Activated CD4-positive, alpha-beta T cell treated with anti-CD3 and anti-CD28 coated beads, Interleukin-2, amount 50 U/mL, for 48 hours (primary cell): ENCODE measurements at places on chromosomes 3 and 15.

DNA sequence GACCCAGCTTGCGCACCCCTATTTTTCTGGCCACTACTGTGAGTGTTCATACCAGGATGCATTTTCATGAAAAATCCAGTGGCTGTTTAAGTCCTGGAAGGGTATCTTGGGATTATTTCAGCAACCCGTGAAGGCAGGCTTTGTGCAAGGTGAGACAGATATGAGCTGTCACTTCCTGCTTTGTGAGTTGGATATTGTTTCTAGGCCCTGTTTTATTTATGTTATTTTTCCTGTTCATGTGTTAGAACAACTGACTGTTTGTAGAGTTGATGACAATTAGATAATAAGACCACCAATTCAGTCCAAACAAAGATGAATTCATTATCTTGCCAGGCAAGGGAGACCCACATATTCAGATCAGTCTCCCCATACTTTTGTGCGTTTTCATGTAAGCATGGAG is 42.5 kb downstream of the ZBTB38 start:
- no peak for DNase-seq

DNA sequence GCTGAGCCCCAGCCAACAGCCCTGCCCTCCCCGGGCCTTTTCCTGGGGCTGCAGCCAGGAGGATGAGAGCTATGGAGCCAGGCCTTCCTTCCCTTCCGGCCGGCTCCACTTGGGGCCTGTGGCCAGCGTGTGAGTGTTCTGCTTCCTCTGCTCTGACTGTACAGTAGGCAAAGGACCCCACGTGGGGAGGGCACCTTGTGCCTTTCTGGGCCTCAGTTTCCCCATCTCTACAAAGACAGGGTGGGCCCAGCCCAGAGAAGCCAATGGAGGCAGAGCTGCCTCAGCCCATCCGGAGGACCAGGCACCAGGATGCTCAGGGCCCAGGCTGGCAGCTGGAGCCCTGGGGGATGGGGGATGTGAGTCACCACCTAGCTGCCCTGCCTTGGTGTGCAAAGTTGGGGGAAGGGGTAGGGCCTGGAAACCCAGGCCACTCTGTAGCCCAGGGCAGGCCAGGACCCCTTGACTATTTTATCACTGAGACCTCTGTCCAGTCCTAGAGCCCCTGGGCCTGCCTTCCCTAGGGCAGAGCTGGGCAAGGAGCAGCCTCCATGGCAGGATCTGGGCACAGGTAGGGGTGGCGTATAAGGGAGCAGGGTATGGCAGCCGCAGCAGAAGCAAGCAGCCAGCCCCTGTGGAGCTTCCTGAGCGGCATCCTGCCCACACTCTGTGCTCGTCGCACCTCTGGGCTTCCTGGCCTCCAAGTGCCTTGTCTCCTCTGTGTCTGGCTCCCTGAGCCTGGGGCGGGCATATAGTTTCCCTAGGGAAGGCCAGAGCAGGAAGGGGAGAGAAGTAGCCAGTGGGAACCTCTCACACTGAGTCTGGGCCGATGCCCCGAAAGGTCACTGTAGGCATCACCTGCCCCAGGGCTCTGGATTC is 1.8 kb downstream of the PSTPIP1 start:
- DNase-seq, result peak; percentile 78

DNA sequence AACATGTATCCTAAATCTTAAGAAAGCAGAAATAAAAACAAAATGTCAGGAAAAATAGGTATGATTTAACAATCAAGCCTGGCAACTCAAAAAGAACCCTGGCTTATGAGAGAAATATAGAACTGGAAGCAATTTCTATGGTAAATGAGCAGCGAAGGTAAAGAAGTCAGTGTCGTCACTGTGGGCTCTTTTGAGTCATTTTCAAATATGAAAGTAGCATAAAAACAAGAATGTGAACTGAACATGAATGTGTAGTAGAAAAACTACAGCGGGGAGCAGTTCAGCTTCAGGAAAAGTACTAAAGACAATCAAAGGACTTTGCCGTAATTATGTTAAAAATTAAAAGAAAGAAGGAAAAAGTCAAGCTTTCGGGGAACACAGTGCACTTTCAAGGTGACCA is 17.5 kb downstream of the LSG1 start:
- DNase-seq, result no peak

- DNase-seq, result no peak
These were observed 10.1 kb upstream of the ITGA11 start for GRCh38 chr15:68442041-68442440.

- no peak for DNase-seq
These were observed 141.3 kb upstream of the DPPA4 start for GRCh38 chr3:109478614-109479013.

GRCh38 chr15:41215708-41216107 is 14.8 kb downstream of the EXD1 start:
- DNase-seq, result no peak

DNA sequence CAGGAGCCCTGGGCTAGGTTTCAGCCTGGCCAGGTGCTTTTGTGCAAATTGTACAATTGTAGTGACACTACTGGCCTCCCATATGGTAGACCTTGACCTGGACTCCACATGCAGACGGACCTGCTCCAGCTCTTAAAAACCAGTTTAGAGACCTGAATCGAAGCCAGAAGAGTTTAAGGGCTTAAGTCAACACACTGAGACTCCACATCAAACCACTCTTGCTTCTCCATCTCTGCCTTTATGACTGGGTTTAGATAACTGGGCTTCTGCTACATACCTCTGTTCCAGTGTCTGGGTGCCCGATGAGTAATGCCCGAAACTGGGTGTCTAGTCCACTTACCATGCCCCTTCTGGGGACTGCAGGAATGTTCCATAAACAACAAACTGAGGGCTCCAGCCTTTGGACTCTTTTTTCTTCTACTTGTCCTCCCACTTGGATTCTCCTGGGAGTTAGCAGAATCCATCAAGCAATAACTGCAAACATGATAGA is 32.8 kb downstream of the TMEM212 start:
- DNase-seq, result peak; percentile 20

GRCh38 chr3:170730071-170730812 is 139.8 kb downstream of the RPL22L1 start:
- DNase-seq, result no peak

DNA sequence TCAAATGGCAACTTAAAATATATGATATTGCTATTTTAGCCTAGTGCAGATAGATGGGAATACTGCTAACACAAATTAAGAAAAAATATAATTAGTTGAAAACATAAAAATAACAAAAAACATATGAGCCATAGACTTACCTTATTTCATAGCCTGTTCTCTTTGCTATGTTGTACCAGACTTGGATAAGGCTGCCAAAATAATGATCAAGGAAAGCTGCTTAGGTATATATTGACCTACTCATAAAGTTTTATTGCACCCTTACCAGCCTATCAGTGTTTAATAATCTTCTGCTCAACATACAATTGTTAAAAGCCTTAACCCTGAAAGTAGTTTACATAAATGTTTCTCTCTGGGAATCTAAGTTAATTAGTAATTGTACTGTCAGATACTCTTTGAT is at the start of gene SI:
TSS of gene SI (minus strand) at position 204 of the 400 bp plus-strand sequence. CDS start 2,484 bp downstream, outside the sequence.
- no peak for DNase-seq

GRCh38 chr3:16456784-16457415 is 56.6 kb downstream of the RFTN1 start:
- DNase-seq, result no peak

DNA sequence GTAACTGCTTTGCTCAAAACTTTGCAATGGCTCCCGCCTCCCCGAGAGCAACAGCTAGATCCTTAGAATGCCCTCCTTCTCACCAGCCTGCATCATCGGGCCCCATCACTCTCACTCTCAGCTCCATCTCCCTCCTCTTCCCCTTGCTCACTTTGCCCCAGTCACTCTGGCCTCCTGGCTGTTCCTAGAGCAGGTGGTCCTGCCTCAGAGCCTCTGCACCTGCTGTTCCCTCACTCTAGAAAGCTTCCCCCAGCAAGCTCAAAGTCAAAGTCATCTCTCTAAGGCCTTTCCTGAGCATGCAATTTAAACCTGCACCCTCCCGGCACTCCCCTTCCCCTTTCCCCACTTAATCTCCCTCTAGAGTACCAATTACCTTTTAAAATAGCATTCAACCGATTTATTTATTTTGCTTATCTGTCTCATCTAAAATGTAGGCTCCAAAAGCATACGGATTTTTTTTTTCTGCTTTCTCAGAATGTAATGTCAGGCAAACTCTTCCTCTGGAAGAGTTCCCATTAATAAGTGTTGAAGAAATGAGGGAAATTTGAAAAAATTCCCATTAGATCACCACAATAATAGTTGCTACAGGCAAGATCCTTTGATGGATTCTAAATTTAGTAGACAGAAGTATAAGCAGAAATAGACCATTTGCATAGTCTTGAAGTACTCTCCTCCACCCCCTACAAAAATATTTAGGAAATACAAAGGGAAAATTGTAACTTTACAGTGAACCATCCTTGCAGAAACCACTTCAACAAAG is 15.9 kb upstream of the HES1 start:
- no peak for DNase-seq

DNA sequence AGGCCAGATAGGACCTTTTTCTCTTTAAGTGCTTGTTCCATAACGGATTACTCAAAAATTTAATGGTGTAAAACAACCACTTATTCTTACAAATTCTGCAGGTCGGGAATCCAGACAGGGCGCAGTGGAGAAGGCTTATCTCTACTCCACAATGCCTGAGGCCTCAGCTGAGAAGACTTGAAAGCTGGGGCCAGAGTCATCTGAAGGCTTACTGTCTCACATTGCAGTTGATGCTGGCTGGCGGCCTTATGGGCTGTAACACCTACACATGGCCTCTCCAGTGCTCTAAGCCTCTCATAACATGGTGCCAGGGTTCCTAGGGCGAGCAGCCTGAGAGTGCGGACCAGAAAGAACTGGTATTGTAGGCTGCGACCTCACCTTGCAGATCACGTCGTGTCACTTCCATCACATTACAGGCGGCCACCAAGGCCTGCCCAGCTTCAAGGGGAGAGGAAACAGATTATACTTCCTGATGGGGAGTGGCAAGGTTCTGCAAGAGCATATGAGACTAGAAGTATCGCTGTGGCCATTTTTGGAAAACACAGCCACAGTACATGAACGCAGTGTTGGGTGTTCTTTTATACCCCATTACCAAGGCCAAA is 32.4 kb downstream of the CMTM7 start:
- DNase-seq, result no peak

- DNase-seq, result no peak
These were observed 288.6 kb upstream of the CNTN6 start for GRCh38 chr3:804211-804610.

GRCh38 chr3:163048881-163049280 is 1552.3 kb downstream of the OTOL1 start:
- no peak for DNase-seq

GRCh38 chr3:157030712-157031111 is 129.2 kb downstream of the CCNL1 start:
- no peak for DNase-seq

DNA sequence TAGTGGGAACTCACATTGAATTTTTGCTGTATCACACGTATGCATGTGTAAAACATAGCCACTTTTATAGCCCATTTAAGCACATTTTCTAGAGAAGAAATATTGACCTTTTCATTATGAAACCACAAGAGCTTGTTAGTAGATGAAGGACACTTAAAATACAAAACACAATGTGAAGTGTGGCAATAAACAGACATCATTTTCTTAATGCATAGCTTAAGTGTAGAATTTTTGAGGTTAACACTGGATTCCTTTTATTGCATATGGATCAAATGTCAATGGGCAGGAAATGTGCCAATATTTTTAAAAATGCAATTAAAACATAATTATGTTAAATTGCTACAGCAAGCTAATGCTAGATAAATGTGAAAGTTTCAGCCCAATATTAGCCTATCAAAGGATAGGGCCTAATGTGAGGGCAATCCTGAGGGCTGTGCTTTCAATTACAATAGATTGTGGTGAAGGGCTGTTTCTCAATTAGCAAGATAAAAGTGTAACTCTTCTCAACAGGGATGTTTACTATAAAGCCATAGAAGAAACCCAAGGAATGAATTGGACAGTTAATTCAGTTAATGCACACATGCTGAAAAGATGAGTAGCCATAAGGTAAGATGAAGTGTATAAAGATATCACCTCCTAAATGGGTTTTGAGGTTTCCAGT is 489.0 kb upstream of the CDIN1 start:
- DNase-seq, result no peak

DNA sequence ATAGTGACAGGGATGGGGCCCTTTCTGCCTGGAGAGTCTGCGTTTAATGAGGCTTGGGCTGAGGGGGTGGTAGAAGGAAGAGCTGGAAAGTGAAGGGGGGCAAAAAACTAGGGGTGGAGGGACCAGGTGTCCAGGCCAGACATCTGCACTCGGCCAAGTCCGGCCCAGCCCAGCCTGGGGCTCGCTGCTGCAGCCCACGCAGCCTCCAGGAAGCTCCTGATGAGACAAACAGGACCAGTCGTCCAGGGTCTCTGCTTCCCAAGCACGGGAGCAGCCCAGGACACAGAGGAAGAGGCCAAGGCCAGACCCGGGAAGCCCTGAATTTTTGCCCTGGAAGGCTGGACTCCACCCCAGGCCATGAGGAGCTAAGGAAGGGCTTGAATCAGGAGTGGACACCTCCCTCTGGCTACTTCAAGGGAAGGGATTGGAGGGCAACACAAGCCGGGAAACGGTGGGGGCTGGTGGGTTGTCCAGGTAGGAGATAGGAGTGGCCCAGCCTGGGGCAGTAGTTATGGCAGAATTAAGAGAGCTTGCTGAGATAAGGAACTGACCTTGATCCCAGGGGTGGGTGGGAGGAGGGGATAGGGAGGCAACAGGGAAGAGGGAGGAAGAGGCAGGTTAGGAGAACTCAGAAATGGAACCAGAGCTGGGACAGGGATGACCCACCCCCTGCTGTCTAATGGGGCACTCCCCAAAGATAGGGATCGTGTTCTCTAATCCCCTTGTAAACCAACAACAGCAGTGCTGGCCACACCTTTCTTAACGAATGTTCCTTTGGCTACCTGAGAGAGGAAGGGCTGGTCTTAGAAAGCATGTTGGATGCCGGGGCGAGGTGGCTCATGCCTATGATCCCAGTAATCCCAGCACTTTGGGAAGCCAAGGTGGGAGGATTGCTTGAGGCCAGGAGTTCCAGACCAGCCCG is 89.5 kb downstream of the ANP32A start:
- no peak for DNase-seq

DNA sequence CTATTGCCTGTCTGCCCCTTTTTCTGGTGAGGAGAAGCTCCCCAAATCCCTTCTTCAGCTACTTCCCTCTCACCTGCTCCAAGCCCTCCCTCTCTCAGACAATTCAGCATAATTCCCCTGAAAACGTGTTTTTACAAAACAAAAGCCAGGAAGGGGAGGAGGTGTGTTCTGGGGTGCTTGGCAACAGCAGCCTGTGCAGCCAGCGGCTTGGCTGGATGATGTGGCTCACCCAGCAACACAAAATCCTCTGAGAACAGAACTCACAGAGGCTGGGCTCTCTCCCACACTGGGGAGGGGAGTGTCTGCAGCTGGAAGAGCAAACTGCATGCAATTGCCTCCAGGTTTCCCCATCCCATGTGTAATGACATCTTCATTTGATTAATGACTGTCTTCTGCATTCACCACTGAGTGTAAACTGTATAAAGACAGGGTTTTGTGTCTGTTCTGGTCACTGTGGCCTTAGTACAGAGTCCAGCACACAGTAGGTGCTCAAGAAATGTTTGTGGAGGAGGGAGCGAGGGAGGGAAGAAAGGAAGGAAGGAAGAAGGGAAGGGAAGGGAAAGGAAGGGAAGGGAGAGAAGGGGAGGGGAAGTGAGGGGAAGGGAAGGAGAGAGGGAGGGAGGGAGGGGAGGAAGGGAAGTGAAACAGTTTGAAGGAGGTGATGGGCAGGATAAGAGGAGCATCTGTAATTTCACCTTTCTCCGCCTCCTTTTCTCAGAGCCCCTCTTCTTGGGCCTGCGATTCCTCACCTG is 70.1 kb upstream of the GLCE start:
- DNase-seq, result no peak
